ENCODE measurements at places on chromosomes 7 and 10. TPM values are rescaled to one million over a fixed set of nuclear protein-coding genes. Genes with fewer than 3 reads are reported as not detected.

DNA sequence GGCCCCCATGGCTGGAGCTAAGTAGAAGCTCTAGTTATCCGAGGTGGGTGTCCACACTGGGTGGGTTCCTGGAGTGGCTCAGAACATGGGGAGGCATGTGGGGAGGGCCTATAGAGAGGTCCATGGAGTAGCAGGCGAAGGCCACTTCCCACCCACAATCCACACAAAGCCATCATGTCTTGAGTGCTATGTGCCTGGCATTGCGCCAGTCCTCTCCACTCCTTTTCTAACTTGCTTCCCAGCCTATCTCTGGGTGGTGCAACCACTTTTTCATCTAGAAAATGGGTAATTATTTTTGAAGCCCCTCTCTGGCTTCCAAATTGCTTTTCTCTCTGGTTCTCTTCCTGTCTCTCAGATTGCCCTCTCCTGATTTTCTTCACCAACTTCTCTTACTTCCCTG, 263.6 kb downstream of the PHTF2 start:
- H3K4me1 ChIP-seq: no peaks in the 10 kb centered on the region
- H3K27me3 ChIP-seq: no peaks in the 10 kb centered on the region
- H3K4me3 ChIP-seq: no peak overlapping the region
- H3K27ac ChIP-seq: no peak overlapping the region
- H3K36me3 ChIP-seq: no peaks in the 10 kb centered on the region

DNA sequence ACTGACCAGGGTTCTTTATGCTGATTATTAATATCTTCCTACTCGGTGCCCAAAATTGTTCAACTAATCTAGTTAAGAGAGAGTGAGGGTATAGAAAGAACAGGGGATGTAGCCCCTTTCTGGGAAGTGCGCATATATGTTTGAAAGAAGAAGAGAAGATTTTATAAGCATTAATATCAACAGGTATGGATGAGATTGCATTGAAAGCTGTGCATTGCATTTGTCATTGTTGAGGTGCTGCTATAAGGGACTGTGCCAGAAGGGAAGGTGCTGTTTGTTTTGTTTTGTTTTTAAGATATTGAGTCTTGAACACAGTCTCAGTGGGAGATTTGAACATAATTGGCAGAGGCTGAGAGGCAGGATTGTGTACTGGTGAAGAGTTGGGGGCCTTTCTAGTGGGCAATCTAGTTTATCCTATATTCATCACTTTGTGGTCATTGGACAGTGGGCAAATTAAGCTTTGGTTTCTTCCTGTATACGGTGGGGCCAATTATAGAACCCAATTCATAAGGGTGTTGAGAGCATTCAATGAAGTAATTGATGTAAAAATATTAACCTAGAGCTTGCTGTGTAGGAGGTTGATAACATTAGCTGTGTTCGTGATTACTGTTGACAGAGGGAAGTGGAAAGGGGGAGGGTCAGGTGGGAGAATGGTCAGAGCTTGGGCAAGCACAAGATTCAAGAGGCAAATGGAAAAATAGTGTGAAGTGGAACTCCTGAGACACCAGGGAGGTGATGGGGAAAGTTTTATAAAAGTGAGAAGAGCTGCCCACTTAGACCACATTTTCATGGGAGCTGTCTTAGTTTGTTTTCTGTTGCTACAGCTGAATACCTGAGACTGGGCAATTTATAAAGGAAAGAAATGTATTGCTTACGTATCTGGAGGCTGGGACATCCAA, 19.9 kb upstream of the PCGF5 start:
- peaks cover 5% of the 10 kb centered on the region for H3K4me1 ChIP-seq
- H3K27ac ChIP-seq: no peak overlapping the region
- H3K4me3 ChIP-seq: no peak overlapping the region

The GBX1 gene
- not detected for total RNA-seq

The LAMB4 gene
- 0.27 TPM for total RNA-seq
